ENCODE measurements at places on chromosomes 16 and 17. TPM values are rescaled to one million over a fixed set of nuclear protein-coding genes. Genes with fewer than 3 reads are reported as not detected.

GRCh38 chr17:81336930-81337325 is 41.8 kb upstream of the SLC38A10 start:
- no peak for DNase-seq

DNA sequence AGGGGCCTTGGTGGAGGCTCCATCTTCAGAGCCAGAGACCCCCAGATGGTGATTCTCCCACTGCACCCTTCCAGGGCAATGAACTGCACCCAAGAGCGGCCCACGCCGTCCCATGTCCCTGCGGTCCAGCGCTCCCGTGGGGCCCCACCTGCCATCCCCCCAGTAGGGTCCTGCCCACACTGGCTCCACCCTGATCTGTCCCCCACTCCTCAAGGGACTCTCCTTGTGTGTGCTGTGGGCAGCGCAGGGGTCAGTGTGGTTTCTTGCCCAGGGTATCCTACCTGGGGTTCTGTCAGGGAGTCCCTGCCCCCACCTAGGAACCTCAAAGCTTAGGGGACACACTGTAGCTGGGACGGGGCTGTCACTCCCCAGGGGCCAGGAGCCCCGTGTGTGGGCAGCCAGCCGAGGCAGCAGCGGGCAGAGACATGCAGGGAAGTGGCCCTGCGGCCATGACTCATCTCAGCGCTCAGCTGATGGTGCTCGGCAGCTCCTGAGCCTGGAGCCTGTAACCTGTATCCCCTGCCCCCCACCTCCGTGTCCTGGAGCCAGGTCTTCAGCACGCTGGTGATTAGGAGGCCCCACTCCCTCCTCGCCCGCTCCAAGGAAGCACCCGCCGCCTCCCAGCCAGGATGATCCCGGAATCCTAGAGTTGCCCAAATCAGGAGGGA is 35.7 kb upstream of the SSTR5 start:
- DNase-seq, result no peak

GRCh38 chr17:12620200-12620720 is 45.4 kb upstream of the MYOCD start:
- no peak for DNase-seq

DNA sequence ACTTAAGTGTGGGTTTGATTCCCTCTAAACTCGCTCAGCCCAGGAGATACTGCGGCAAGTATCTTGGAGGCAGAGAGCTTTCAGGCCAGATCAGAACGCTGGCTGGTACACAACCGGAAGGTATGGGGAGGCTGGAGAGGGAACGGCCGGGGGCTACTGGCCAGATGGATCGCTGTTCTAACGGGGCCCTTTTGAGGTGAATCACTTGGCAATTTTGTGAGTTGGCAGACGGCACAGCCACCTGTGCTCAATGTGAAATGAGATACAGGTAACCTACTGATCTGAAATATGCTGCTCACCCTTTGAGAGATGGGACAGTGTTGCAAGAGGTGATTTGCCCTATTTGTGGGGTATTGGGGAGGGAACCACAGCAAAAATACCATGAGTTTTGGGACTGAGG is 622.9 kb upstream of the RBFOX1 start:
- DNase-seq, result no peak

DNA sequence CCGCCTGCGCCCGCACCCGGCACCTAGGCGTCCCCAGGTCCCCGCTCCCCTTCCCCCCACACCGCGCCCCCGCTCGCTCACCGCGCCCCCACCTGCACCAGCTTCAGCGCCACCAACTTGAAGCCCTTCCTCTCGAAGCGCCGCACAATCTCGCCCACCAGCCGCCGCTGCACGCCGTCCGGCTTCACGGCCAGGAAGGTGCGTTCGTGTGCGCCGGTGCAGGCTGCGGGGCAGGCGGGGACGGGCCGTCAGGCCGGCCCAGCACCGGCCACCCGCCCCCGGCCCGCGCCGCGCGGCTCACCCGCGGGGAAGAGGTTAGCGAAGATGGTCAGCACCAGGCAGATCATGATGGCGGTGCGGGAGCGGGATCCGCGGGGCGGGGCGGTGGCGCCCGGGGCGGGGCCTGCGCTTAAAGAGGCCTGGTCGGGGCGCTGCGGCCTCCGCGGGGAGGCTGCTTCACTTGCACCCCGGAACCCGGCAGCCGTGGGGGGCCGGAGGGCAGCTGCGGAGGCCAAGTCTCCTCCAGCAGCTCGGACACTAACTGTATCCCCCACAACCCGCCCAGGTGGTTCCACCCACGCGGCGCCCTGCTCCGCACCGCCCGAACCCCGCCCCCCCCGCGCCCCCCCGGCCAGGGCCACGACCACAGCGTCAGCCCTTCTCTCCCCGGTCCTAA is at the start of gene NME3:
TSS of gene NME3 (minus strand) at position 356 of the 676 bp plus-strand sequence. CDS start at position 347, 9 bp downstream.
- peak; percentile 87 for DNase-seq

DNA sequence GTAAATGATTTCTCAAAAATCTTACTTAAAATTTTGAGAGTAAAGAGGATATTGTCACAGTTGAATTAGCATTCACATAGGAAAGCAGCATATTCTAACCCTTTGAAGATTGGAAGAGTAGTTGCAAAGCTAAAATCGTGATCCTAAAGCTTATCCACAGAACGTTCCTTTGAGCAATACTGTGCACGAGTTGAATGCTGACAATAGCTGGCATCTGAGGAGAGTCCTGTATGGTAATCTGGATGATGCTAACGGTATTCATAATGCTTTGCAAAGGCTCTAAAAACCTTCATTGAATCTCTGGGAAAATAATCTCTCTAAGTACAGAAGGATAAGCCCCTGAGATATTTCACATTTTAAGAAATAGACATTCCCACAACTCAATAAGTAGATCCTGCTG is 354.6 kb downstream of the CDH8 start:
- DNase-seq, result no peak

GRCh38 chr17:80724775-80725266 is 180.2 kb downstream of the RPTOR start:
- no peak for DNase-seq

GRCh38 chr17:41653421-41653820 is 29.0 kb upstream of the KRT17 start:
- DNase-seq, result no peak

DNA sequence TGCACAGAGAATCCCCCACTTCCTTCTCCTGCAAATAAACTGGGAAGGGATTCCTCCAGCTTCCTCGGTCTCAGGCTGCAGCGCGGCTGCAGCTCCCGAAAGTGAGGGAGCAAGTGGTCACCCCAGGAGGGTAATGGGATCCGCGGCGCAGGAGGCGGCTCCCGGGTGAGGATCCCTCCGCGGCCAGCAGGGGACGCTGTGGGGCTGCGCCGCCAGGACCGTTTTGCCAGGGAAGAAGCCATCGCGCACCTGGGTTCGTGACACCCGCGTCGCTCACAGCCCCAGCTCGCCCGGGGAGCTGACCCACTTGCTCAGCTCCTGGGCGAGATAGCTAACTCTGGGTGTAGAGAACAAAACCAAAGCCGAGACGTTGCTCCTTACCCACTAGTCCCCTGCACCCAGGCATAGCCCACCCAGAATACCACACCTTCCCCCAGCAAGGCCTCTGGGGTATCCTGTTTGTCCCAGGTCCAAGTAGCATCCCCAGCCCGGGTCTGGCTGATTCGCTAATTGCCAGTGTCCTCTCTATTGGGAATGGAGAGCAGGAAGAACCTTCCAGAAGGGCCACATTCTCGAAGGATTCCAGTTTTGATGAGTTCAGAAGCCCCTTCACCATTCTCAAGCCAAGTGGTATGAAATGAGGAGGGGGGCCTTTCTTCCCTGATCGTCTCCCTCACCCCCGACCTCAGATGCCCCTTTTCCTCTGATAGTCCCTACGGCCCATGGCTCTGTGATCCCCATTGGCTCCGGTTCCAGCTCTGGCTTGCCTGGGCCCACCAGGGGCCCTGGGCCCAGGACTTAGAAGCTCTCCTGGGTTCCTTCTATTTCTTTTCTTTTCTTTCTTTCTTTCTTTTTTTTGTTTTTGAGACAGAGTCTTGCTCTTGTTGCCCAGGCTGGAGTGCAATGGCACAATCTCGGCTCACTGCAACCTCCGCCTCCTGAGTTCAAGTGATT is 14.1 kb downstream of the CYGB start:
- peak; percentile 90 for DNase-seq

GRCh38 chr17:75872434-75873351 is 5.7 kb downstream of the TRIM47 start:
- DNase-seq, result peak; percentile 42

- DNase-seq, result no peak
Observed at GRCh38 chr16:84096447-84097005, 20.2 kb downstream of the MBTPS1 start.

DNA sequence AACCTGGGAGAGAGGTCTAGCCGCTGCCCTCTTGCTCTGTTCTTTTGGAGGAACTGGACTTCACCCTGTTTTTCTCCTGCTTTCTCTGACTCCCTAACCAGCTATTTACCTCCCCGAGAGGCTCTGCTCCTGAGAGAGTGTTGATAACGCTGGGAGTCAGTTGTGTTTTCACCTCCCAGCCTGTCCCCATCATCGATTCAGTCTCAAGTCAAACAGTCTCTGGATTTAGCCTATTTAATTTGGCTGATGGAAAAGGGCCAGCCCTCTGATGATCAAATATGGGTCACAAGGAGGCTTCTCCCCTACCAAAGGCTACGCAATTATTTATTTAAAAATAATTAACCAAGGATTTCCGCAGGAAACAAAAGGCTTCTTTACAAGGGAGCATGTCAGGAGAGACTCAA is 31.8 kb downstream of the HNF1B start:
- no peak for DNase-seq

DNA sequence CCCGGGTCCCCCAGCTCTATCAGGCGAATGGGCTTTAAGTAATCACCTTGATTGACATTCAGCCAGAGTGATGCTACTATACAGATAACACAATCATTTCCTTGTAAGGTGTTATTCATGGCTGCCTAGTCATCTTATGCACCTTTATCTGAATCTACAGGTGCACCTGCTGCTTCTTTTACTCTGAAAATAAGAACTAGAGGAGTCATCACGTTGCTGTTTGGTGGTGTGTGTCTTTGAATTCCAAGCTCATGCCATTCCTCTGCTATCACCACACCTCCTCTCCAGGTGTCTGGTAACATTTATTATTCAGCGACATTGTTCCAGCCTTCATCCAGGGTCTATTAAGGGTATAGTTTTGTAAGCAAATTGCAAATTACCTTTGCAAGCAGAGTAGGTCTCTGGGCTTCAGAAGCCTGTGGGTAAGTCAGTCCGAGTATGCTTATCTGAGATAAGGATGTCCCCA is 51.9 kb downstream of the NOS2 start:
- no peak for DNase-seq

DNA sequence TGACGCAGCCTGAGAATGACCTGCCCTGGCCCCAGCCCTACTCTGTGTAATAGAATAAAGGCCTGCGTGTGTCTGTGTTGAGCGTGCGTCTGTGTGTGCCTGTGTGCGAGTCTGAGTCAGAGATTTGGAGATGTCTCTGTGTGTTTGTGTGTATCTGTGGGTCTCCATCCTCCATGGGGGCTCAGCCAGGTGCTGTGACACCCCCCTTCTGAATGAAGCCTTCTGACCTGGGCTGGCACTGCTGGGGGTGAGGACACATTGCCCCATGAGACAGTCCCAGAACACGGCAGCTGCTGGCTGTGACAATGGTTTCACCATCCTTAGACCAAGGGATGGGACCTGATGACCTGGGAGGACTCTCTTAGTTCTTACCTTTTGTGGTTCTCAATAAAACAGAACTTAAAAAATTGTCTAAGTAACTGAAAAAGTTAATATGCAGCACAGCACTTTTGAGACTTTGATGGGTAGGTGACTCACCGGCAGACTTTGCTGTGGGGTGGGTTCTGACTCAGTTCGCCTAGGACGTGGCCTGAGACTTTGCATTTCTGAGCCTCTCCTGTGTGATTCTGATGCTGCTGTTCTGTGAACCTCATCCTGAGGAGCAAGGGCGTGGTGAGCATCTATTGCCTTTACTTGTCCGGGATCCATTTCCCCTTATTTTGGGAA is 5.7 kb downstream of the LAT start:
- DNase-seq, result peak; percentile 87

- no peak for DNase-seq
Observed at GRCh38 chr17:76654408-76654807, 10.9 kb upstream of the ST6GALNAC1 start.

GRCh38 chr16:3578610-3579551 is 1.7 kb upstream of the NLRC3 start:
- peak; percentile 82 for DNase-seq

- DNase-seq, result no peak
Observed at GRCh38 chr16:55526441-55526840, 17.6 kb downstream of the LPCAT2 start.

- DNase-seq, result peak; percentile 32
Observed at GRCh38 chr17:79841369-79842135, 2.3 kb upstream of the CBX4 start.

DNA sequence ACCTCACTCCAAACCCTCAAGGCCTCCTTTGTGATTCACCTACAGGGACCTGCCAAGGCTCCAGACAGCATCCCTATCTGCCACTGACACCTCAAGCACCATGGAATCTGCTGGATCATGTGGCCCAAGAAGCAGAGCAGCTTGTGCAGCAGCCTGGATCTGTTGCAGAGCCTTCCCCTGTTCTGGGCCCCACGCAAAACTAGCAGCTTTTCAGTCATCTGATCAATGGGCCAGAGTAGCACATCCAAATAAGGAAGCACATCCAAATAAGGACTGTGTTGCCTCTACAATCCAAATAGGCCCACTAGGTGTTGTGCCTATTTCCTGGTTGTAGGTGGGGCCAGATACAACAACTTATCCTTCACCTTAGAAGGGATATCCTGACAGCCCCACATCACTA is 97.1 kb upstream of the GNAO1 start:
- no peak for DNase-seq

GRCh38 chr17:79678091-79678735 is 52.5 kb upstream of the ENPP7 start:
- no peak for DNase-seq

DNA sequence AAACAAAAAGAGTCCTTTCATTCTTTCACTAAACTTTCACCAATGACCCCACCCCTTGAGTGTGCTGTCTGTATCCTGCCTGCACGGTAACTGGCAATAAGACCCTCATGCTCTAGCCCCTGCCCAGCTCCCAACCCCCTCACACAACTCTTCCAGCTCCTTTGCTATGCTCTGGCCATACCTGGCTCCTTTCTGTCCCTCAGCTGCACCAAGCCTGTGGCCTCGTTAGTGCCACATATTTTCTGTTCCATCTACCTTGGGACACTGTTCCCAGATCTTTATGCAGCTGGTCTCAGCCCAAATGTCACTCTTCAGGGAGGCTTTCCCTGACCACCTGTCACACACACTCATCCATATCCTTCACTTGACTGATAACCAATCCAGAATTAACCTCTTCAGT is 47.3 kb downstream of the C16orf82 start:
- DNase-seq, result no peak

- DNase-seq, result no peak
Observed at GRCh38 chr16:53369921-53370320, 64.3 kb upstream of the RBL2 start.

GRCh38 chr17:74671031-74671771 is 41.5 kb downstream of the CD300LF start:
- DNase-seq, result peak; percentile 75

GRCh38 chr17:70987867-70988340 is 818.6 kb downstream of the KCNJ2 start:
- no peak for DNase-seq

Gene SLC5A2
- not detected for total RNA-seq

Gene CACNG5
- not detected for total RNA-seq

Gene TPSD1
- total RNA-seq, result not detected

Gene PDE6G
- 4.2 TPM for total RNA-seq

Gene MED9
- 15.0 TPM for total RNA-seq

Gene CCDC78
- total RNA-seq, result 3.0 TPM

Gene KRTAP16-1
- total RNA-seq, result not detected

Gene DDX52
- total RNA-seq, result 33.5 TPM

Gene NHLRC4
- 1.4 TPM for total RNA-seq

Gene ZNF821
- 15.4 TPM for total RNA-seq

Gene NBR1
- total RNA-seq, result 92.1 TPM

Gene SLC5A11
- 0.21 TPM for total RNA-seq

Data from activated T-cell treated with anti-CD3 and anti-CD28 coated beads, Interleukin-2, amount 50 U/mL, for 72 hours (primary cell).